ENCODE measurements at places on chromosomes 5 and 9. TPM values are rescaled to one million over a fixed set of nuclear protein-coding genes. Genes with fewer than 3 reads are reported as not detected.

MYOT gene
- polyA plus RNA-seq: not detected

PCDHB7 gene
- polyA plus RNA-seq: 0.03 TPM

SARDH gene
- polyA plus RNA-seq: not detected

SHISAL2B gene
- polyA plus RNA-seq: not detected

HBEGF gene
- polyA plus RNA-seq: 5.1 TPM

FBXW11 gene
- polyA plus RNA-seq: 40.3 TPM

STK32A gene
- polyA plus RNA-seq: 0.50 TPM

SLCO6A1 gene
- polyA plus RNA-seq: not detected

CDKN2B gene
- not detected for polyA plus RNA-seq

Measured in A549 (cell line).